ENCODE measurements at places on chromosomes 12 and 14. TPM values are rescaled to one million over a fixed set of nuclear protein-coding genes. Genes with fewer than 3 reads are reported as not detected.

HELB gene
- total RNA-seq = 23.0 TPM

CELA1 gene
- not detected for total RNA-seq

LRRC10 gene
- not detected for total RNA-seq

VWF gene
- total RNA-seq = not detected

LYZ gene
- not detected for total RNA-seq

GRCh38 chr12:5898874-5899273 is 46.2 kb downstream of the ANO2 start:
- no peak overlapping the region for H3K27ac ChIP-seq
- no peaks in the 10 kb centered on the region for H3K36me3 ChIP-seq
- no peak overlapping the region for H3K4me3 ChIP-seq
- DNase-seq = no peak

GRCh38 chr12:49507139-49507538 is 31.7 kb upstream of the KCNH3 start:
- no peak overlapping the region for H3K27ac ChIP-seq
- H3K27me3 ChIP-seq = no peaks in the 10 kb centered on the region
- H3K36me3 ChIP-seq = no peaks in the 10 kb centered on the region
- no peak for DNase-seq
- H3K4me3 ChIP-seq = no peak overlapping the region

DNA sequence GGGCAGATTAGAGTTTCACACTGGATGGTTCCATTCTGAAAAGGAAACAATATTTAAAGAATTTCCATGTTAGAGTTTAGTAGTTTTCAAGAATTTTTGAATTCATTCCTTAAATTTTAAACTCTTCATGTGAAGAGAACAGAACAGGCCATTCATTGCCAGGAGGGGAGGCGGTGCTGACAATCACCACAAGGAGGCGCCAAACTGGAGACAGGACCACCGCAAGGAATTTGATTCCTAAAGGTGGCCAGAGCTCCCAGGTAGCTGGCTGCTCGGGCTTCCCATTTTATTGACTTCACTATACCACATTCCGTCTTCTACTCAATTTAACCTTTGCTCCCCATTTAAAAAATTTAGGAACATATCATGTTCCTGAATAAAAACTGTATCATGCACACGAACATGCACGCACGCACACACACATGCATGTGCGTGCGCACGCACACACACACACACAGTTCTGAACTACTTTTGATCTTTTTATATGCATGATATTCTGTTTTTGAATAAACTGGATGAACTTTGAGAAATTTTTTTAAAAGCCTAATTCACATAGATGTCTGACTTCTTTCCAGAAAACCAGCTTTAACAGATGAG is 101.2 kb downstream of the NELL2 start:
- peaks cover 13% of the 10 kb centered on the region for H3K36me3 ChIP-seq
- peaks cover 8% of the 10 kb centered on the region for H3K4me1 ChIP-seq
- H3K27me3 ChIP-seq = no peaks in the 10 kb centered on the region
- H3K4me3 ChIP-seq = no peak overlapping the region
